ENCODE measurements at places on chromosomes 6 and 20.

- DNase-seq: no peak
These were observed 96.6 kb downstream of the ARID1B start for GRCh38 chr6:156873654-156874380.

GRCh38 chr6:904994-905393, 212.1 kb upstream of the EXOC2 start:
- DNase-seq: no peak

- DNase-seq: no peak
These were observed 16.9 kb downstream of the SYTL3 start for GRCh38 chr6:158666628-158667359.

- DNase-seq: no peak
These were observed 102.2 kb downstream of the DOK5 start for GRCh38 chr20:54577637-54578036.

DNA sequence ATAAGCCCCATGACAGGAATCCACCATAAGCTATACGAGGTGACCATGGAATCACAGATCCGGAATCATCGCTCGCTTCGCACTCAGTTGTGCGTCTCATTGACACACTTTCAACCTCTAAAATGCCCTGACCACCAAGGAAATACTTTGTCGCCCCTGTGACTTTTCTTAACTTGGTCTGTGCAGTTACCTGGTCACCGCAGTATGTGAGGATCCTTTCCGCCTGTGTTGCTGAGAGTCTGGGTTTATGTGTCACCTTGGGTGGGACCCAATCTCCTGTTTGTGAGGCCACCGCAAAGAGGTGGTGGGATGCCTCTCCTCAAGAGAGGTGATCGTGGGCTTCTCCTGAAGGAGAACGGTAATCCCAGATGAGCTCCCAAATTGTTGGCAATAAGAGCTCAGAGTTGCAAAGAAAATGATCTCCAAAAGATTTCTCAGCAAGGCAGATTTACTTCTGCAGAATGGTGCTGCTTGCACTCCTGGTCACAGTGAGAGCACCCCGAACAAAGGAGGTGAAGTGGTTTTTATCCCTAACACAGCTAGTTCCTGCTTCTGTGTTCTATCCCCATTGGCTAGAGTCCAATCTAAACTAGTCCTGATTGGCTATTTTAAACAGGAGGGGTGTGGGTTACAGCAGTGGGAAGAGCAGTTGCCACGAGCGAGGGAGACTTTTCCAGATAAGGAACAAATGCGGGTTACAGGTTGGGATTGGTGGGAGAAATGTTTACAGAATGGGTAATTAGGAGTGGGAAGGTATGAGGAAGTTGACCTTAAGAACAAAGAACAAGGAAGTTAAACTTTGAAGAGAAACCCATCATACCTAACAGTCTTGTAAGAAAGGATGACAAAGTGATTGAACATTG, 9.1 kb upstream of the ZNFX1 start:
- no peak for DNase-seq

DNA sequence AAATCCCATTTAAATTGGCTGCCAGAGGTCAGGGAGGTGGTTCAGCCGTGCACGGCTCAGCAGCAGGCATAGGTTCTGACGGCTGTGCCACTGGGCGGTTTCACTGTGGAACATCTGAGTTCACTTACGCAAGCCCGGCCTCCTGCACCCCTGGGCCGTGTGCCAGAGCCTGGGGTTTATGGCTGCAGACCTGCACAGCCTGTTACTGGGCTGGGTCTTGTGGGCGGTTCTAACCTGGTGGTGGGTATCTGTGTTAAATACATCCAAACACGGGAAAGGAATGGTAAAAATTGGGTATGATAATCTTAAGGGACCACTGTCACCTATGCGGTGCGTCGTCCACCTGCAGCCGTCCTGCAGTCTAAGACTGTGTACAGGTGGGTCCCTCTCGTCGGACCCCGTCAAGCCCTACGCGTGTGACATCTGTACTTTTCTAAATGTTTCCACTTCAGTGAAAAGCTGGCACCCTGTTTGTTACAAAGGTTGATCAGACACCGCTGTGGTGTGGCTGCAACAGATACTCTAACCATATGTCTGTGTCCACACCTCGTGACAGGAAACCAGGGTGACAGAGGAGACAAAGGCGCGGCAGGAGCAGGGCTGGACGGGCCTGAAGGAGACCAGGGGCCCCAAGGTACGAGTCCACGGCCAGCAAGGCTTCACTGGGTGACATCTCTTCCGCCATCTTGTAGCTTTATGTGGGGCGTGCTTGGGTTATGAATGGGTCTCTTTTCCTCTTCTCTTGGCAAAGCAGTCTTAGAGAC, 21.5 kb downstream of the COL9A3 start:
- no peak for DNase-seq

GRCh38 chr6:157170535-157170934, 152.8 kb downstream of the TMEM242 start:
- no peak for DNase-seq

DNA sequence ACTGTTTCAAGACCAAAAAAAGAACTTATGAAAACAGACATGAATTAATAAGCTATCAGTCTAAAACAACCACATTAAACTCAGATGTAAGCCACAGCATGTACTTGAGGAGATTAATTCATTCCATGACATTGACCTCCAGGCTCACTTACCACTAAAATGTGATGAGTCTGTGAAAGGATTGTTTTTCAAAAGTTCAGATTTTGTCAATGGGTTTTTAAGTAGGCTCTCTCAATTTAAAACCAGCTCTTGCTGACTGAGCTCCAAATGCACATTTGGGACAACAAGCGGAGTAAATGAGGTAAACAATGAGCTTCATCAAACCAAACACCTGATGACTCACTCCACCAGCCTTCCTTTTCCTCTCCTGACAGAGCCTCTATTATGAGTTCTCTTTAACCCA, 197.0 kb downstream of the SIM1 start:
- DNase-seq: no peak

GRCh38 chr6:136840276-136841001, 18.0 kb downstream of the PEX7 start:
- no peak for DNase-seq

GRCh38 chr6:158457616-158458278, 102.1 kb upstream of the TMEM181 start:
- no peak for DNase-seq

GRCh38 chr20:48456366-48457192, 371.2 kb downstream of the PREX1 start:
- peak; percentile 37 for DNase-seq

DNA sequence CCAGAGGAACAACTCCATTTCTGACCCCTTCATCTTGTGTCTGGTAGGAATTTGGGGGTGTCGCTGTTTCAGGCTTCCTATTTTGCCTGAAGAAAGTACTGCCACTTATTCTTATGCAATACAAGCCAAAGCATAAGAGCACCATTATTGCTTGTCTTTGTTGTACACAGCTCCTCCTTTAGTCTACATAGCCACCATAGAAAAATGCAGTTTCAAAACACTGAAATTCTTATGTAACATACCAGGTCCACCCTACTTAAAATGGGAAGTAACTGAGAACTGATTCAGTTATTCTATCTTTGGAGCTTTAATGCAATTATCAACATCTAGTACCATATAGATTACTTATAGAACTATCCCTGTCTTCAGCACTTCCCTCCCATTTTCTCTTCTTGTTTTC, 255.5 kb downstream of the ARHGAP18 start:
- DNase-seq: no peak

- DNase-seq: no peak
These were observed 108.2 kb downstream of the PLG start for GRCh38 chr6:160810238-160810637.

- DNase-seq: no peak
These were observed 49.6 kb downstream of the CDK5RAP1 start for GRCh38 chr20:33351696-33352095.

- no peak for DNase-seq
These were observed 2.6 kb downstream of the HCRTR2 start for GRCh38 chr6:55176958-55177357.

GRCh38 chr6:124535746-124536145, 426.5 kb upstream of the RNF217 start:
- no peak for DNase-seq

- DNase-seq: no peak
These were observed 200.3 kb upstream of the KCNG1 start for GRCh38 chr20:51223183-51223720.

GRCh38 chr20:12482661-12483060, 526.1 kb upstream of the SPTLC3 start:
- no peak for DNase-seq

GRCh38 chr6:25769983-25770382, 15.4 kb downstream of the SLC17A4 start:
- DNase-seq: no peak

GRCh38 chr6:105851113-105851580, 235.0 kb upstream of the PRDM1 start:
- no peak for DNase-seq

DNA sequence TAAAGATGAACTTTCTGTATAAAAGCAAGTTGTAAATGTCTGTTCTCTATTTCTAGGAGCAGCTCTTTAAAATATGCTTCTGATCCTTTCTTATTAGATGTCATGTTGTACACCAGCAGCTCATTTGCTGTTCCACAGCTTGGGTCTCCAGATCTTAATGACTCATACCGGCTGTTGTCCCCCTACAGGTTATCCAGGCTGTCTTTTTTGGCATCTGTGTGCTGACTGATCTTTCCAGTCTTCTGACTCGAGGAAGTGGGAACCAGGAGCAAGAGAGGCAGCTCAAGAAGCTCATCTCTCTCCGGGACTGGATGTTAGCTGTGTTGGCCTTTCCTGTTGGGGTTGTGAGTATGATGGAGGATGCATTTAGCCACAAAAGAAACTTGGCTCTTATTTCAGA, 76.0 kb downstream of the AIG1 start:
- no peak for DNase-seq

- no peak for DNase-seq
These were observed 21.3 kb downstream of the ANKRD6 start for GRCh38 chr6:89454300-89454699.

DNA sequence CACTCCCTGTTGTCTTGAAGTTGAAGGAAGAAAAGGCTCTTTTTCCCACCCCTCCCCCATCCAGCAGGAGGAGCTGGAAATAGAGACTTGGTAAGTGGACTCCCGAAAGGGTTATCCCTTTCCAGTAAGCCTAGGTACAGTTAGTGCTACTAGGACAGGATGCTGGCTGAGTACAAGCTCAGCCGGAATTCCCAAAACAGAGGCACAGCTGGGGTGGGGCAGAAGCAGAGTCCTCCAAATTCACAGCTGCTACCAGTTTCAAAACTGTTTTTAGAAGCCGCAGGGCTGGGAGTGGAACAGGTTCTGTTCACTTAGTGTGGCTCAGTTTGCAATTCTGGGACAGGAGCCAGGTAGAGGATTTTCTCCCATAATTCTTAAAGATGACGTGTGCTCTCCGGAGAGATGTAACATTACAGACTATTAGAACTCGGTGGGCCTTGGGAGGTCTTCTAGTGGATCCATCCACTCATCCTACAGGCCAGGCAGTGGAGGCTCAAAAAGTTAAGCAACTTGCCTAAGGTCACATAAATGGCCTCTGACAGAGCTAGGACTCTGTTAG, 19.0 kb upstream of the UTRN start:
- DNase-seq: no peak

GRCh38 chr6:30227763-30228487, 14.7 kb upstream of the TRIM26 start:
- peak; percentile 17 for DNase-seq

DNA sequence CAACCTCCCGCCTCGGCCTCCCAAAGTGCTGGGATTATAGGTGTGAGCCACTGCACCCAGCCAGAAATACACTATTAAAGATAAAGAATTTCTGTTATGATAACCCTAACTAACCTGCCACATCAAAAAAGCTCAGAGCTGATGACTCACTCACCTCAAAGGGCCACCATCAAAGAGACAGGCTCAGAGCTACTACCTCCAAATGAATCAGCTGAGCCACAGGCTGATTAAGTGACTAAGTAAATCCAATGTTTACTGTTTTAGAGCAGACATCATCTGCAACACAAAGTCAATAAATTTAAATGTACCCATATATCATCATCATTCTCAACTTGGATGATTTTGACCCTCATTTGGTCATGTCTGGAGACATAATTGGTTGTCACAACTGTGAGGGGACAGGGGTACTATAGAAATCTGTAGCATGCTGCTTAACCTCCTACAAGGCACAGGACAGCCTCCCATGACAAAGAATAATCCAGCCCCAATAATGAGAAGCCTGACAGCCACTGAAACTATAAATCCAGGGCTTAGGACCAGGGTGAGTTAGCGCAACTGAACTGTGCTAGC, 106.5 kb downstream of the ATP9A start:
- DNase-seq: no peak

- no peak for DNase-seq
These were observed 620.4 kb upstream of the MANEA start for GRCh38 chr6:94956910-94957309.

- DNase-seq: no peak
These were observed 11.0 kb downstream of the CST8 start for GRCh38 chr20:23501926-23502325.

DNA sequence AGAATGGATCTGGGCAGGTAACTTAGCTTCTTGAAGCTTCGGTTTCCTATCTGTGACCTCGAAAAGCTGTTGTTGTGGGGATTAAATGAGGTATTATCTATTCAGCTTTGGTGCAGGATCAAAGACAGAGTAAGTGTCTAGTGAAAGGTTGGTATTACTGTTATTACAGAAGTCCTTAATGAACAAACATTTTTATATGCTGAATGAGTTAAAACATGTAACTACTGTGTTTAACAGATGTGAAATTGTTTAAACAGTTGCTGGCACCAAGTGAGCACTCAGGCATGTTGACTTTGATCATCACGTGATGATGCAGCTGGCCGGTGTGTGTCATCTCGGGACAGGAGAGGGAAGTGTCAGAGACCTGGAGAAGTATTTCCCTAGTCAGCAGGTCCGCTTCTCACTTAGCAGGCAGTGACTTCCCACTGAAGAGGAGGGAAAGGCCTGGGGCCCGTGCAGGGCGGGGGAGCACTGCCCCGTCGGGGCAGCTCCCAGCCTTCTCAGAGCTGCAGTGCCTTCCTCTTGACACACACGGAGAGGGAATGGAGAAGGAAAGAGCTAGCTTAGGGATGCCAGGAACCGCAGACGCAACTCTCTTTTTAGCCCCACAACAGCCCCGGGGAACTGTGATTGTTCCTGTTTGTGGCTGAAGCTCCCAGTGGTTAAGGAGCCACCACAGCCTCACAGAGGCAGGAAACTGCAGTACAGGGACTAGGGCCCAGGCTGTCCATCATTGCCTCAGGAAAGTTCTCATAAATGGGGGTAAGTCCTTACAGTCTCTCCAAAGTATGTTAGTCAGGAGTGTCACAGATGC, 18.0 kb downstream of the TUBB2A start:
- DNase-seq: no peak

- DNase-seq: no peak
These were observed 42.2 kb downstream of the MAFB start for GRCh38 chr20:40646813-40647212.

DNA sequence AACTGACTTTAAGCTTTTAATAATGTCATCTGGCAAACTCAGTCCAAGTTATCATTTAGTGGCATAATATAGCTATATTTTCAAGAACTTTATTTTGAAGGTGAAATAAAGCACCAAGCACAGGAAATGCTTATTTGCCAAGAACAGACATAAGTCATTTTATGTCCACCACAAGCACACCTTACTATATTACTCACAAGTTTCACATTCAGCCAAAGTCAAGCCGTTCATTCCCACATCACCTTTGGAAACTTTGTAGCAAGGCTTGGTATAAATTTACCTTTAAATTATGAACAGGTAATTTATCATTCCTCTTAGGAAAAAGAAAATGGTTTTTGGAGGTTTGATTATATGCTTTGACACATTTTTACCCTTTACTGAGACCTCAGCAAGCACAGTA, 236.8 kb upstream of the FKBP1C start:
- DNase-seq: no peak

Data from GM12878 (cell line).